ENCODE measurements at places on chromosomes 2 and 18. TPM values are rescaled to one million over a fixed set of nuclear protein-coding genes. Genes with fewer than 3 reads are reported as not detected.

RAD51AP2 gene
- total RNA-seq, result 0.94 TPM

POTEC gene
- total RNA-seq, result 0.31 TPM

OTOS gene
- not detected for total RNA-seq

CNRIP1 gene
- total RNA-seq, result 100 TPM

GPBAR1 gene
- total RNA-seq, result not detected

IGFBP5 gene
- 11.6 TPM for total RNA-seq

ELOA2 gene
- total RNA-seq, result not detected

Measured in parietal lobe (tissue), 2 donors.